Stimulated activated CD4-positive, alpha-beta T cell treated with anti-CD3 and anti-CD28 coated beads, Interleukin-1b, Interleukin-23, amount 100 ng/mL, for 24 hours (primary cell): ENCODE measurements at places on chromosomes 12 and 14.

- DNase-seq, result no peak
Measured at GRCh38 chr12:108967869-108968540, 52.9 kb downstream of the SVOP start.

- DNase-seq, result no peak
Measured at GRCh38 chr12:21580748-21581516, 23.7 kb downstream of the GYS2 start.

- no peak for DNase-seq
Measured at GRCh38 chr12:53479331-53479730, 19.9 kb downstream of the MAP3K12 start.

DNA sequence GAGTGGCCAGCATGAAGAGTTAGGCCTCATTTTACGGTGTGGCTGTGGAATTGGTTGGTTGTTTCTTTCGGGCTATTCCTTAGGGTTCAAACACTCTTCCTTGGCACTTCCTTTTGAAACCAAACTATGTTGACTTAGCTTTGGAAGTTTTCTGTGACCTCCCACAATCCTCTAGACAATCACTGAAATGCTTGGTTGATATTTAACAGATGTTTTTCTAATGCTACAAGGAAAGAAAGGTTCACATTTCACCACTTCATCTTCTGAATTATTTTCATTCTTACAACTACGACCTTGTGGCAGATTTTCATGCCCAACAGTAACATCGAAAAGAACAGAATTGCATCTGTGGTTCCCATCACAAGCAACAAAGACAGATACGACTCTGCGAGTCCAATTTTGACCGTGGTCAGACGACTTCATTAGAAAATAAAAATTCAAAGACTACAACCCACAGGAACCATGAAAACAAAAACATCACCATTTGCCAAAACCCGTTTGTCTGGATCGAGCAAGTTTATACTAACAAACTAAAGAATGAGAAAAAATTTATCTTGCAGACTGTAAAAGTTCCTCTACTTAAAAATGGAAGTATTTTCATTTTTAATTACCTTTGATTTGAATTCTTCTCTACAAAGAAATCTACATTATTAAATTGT is 16.9 kb downstream of the PRKAB1 start:
- DNase-seq, result no peak

DNA sequence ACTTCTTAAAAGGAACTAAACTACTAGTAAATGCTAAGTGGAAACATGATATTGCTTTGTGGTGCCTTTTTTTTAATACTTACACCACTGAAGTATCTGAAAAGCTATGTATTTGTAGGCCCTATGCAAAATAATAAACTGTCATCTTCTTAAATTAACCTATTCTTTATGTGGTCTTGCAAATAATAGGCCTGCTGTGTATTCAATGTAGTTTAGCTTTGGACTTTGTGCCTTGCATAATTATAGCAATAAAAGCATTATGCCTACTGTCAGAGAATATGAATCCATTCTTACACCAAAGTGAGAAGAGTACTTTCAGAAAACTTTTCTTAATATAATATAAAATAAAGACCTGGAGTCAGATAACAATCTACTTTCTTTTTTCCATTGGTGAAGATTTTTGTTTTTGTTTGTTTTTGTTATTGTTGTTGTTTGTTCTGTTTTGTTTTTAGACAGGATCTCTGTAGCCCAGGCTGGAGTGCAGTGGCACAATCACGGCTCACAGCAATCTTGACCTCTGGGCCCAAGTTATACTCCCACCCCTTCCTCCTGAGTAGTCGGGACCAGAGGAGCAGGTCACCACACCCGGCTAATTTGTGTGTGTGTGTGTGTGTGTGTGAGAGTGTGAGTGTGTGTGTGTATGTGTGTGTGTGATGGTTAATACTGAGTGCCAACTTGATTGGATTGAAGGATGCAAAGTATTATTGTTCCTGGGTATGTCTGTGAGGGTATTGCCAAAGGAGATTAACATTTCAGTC is 213.8 kb downstream of the SLC6A15 start:
- DNase-seq, result no peak

DNA sequence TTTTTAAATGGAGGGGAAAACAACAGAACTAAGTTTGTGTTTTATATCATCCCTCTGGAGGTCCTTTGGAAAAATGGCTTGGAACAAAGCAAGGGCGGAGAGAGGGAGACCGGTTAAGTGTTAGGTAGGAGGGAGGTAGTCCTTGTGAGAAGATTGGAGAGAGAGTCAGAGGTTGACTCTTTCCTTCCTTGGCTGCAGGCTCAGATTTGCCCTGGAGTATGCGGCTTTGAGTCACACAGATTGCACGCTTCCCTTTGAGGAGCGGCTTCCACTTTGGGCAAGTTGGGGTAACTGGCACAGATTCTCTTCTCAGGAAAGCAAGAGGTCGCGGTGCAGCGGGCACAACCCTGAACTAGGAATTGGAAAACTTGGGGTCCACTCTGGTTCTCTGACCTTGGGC is 9.9 kb downstream of the SOCS2 start:
- no peak for DNase-seq

DNA sequence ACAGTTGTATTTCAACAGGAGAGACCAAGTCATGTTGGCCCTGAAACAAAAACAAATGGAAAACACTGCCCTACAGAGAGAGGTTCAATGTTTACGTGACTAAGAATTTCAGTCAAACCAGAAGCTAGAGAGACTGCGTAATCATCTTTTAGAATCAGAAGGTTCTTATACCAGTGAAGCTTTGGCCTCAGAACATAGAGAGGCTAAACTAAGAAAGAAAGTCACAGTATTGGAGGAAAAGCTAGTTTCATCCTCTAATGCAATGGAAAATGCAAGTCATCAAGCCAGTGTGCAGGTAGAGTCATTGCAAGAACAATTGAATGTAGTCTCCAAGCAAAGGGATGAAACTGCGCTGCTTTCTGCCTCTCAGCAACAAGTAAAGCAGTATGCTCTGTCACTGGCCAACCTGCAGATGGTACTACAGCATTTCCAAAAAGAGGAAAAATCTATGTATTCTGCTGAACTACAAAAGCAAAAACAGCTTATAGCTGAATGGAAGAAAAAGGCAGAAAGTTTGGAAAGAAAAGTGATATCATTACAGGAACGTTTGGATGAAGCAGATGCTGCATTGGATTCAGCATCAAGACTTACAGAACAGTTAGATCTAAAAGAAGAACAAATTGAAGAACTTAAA is 32.5 kb upstream of the NUAK1 start:
- DNase-seq, result no peak

DNA sequence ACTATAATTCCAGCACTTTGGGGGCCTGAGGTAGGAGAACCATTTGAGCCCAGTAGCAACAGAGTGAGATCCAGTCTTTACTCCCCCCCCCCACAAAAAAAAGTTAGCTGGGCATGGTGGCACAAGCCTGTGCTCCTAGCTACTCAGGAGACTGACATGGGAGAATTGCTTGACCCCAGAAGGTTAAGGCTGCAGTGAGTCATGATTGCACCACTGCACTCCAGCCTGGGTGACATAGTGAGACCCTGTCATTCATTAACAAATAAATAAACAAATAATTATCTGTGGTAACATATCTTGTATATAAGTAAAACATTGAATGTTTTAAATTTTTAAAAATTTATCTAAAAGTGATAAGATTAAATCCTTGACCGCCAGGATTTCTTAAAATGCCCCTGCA is 4.8 kb downstream of the ENTPD5 start:
- no peak for DNase-seq

DNA sequence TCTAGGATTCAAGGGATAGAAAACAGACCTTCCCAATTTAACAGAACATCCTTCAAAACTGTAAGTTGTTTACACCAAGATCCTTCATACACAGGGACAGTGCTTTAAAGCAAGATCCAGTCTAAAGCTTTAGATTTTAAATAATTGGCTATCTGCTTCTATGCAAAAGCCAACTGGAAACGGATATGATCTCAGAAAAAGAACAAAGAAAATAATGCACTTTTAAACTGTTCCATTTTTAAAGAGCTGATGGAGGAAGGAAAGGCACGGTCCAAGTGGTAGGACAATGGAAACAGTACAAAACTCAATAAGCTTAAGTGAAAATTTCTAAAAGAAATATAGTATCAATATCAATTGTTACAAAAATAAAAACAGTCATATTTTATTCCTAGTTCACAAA is 27.7 kb downstream of the LRP6 start:
- no peak for DNase-seq
